ENCODE measurements at places on chromosomes 2 and 18. TPM values are rescaled to one million over a fixed set of nuclear protein-coding genes. Genes with fewer than 3 reads are reported as not detected.
A peak's percentile ranks its signal among the peaks of the same experiment; 100 is the strongest.

Gene TUBA4B
- polyA plus RNA-seq: not detected

Gene LONRF2
- 0.83 TPM for polyA plus RNA-seq

Gene ANO7
- polyA plus RNA-seq: 0.40 TPM

Gene ASB18
- polyA plus RNA-seq: not detected

Gene GRB14
- polyA plus RNA-seq: not detected

- DNase-seq: no peak
Observed at GRCh38 chr18:49185623-49186022, 234.9 kb upstream of the SMAD7 start.

GRCh38 chr2:224545884-224546644 lies 39.1 kb downstream of the CUL3 start:
- peak; percentile 23 for DNase-seq

- DNase-seq: no peak
Observed at GRCh38 chr2:37664231-37664643, 7.2 kb downstream of the CDC42EP3 start.

- DNase-seq: no peak
Observed at GRCh38 chr2:73939419-73939818, 12.7 kb downstream of the DGUOK start.

DNA sequence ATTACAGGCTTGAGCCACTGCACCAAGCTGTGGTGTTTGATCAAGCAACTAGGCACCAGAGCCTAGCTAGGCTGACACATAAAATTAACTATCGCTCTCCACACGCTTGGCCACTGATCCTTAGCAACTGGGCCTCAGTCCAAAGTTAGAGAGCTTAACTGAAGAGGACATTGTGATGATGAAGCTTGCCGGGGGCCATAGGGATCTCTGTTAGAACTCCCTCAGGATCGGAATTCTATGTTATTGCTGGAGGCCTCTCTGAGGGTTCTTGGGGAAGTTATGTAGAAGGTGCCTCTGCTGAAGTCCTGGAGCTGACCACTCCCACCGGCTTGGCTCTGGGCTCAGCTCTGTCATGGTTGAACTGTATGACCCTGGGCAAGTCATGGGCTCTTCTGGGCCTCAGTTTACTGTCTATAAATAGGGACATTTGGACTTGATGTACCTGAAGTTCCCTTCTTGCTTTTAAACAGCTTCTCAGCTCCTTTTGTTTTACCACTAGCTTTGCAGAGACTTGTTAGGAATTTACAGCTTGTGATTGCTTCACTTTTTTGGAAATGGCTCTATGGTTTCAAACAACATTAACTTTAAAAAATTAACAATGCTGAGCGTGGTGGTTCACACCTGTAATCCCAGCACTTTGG lies 44.1 kb downstream of the GATA6 start:
- no peak for DNase-seq

DNA sequence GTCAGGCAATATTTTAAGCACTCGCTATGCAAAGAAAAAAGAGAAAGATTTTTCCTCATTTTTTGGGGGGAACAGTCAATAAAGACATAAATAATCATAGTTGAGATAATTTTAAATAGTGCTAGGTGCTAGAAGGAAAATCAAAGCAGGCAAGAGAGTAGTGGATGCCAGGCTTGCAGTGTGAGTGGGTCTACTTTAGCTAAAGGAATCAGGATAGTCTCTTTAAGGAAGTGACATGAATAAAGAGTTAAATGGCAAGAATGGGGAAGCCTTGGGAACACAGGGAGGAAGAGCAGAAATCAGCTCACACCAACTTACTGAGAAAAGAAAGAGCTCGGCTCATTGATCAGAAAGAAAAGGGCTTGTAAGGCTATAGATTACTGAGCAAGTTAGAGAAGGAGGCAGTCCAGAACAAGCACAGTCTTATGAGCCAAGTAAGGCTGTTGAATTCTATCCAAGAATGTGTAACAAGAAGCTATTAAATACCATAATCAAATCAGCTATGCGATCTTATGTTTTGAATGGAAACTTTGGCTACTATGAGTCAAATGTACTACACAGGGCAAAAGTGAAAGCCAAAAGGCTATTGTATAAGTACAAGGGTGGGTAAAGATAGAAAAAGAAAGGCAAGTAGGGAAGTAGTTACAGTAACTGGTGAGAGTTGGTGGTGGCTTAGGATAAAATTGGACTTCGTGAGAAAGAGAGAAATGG lies 833.8 kb upstream of the PIK3C3 start:
- DNase-seq: peak; percentile 30

DNA sequence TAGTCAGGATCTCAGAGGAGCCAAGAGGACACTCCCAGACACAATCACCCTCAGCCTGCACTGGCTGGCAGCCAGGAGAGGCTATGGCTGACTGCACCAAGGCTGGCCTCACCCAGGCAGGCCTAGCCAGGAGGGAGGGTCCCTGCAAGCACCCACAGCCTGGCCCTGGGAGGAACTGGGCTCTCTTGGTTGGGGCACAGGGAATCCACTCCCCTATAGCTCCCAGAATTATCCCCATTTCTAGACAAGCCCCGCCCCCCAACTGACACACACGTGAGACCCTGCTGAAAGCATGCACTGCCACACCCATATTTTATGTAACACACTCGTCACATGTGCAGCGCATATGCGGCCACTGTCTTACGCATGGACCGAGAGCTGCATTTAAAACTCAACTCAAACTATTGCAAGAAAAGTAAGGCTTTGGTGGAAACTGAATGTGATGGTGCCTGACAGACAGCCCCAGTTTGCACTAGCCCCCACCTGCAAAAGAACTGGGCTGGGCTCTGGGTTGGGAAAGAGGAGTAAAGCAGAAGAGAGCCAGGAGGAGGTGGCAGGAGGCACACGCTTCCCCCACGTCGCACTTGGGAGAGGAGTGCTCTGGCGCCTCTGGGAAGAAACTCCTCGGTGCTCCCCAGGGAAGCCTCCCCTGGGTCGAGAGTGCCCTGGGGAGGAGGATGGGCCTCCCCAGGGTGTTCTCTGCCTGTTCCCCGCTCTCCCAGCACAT lies 28.9 kb upstream of the ARHGEF4 start:
- no peak for DNase-seq

Measured in AG04450 (cell line).